ENCODE measurements at places on chromosomes 2 and 18.
A peak's percentile ranks its signal among the peaks of the same experiment; 100 is the strongest.

GRCh38 chr2:44859337-44859736 is 82.2 kb upstream of the SIX3 start:
- no peak for DNase-seq

- DNase-seq = no peak
Measured at GRCh38 chr18:48363175-48363574, 46.0 kb downstream of the ZBTB7C start.

DNA sequence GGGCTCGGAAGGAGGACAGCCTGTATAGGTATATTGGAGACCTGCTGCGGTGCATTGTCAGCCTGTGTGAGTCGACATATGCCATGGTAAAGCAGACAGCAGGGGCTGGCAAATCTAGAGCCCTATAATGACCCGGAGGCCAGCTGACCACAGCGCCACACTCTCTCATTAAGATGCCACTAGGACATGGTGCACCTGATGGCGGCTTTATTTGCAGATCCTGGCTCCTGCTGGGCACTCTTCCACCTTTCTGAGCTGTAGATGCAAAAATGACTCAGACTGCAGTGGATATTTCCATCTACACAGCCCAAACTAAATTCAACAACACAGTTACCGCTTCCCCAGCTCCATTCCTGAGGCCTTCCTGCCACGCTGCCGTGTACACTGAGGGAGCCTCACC is 389.9 kb downstream of the TNS1 start:
- DNase-seq = no peak

DNA sequence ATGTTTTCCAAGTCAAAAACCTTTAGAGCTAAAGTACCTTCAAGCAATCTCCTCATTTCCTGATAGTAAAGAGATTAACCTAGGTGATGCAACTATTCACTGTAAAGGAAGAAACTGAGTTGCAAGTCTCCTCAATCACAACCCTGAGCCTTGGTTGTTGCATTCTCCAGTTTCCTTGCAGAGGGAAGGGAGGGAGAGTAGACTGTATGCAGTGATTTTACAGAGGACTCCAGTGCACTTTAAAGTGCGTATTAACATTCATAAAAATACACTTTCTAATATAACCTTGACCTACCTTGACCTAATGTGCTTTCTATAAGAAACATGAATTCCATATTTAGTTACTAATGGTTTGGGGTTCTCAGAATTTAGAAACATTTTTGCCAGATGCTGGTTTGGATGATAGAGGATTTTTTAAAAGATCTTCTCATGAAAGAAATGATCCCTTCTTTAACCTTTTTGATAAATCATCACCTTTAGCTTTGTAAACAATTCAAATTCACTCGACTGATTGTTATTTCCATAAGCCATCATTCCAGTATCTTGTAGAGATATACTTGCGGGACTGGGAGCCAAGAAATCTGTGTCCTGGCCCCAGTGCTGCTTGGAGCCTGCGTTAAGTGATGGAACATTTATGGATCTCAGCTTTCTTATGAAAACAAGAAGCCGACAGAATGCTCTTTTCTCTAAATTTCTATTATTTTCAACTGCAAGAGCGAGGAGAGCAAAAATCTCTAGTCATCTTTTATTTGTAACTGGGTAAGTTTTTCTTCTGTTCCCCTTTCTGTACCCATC is 228.3 kb downstream of the ZNF521 start:
- no peak for DNase-seq

DNA sequence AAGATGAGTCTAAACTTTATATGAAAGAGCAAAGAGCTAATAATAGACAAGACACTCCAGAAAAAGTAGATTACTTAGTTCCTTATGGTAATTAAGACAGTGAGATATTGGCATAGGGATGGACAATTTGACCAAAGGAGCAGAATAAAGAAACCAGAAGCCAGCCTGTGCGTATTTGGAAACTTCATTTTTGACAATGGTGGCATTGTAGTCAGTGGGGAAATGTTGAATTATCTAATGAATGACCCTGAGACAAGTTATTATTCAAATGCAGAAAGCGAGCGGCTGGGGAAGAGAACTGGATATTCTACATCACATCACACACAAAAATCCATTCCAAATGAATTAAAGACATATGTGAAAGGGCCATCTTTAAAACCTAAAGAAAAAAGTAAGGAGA is 144.3 kb downstream of the DTNB start:
- DNase-seq = no peak

DNA sequence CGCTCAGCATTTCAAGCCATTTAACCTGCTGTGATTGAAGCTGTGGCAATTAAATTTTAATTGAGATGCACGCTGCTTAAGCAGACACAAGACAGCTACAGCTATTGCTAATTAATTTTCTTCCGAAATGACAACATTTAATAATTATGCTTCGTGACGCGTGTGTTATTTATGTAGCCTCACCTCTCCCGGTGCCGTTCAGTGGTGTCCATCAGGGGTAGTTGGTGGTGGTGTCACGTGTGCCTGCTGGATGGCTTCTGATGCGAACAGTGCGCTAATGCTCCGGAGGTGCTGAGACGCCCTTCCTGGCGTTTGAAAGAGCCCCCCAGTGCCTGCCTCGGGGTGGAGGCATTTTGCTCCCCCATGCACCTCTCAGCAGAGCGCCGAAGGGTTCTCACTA is 39.5 kb downstream of the GLI2 start:
- no peak for DNase-seq

- DNase-seq = peak; percentile 23
Measured at GRCh38 chr2:75608684-75609333, 37.8 kb upstream of the MRPL19 start.

- DNase-seq = no peak
Measured at GRCh38 chr2:176187899-176188773, at the start of gene HOXD1. Gene HOXD1, plus strand, starts transcription at chr2:176188668. Its CDS starts 134 bp downstream, at chr2:176188802.

- no peak for DNase-seq
Measured at GRCh38 chr2:221807706-221808105, 235.6 kb upstream of the EPHA4 start.

GRCh38 chr2:142849820-142850219 is 27.6 kb upstream of the KYNU start:
- no peak for DNase-seq

DNA sequence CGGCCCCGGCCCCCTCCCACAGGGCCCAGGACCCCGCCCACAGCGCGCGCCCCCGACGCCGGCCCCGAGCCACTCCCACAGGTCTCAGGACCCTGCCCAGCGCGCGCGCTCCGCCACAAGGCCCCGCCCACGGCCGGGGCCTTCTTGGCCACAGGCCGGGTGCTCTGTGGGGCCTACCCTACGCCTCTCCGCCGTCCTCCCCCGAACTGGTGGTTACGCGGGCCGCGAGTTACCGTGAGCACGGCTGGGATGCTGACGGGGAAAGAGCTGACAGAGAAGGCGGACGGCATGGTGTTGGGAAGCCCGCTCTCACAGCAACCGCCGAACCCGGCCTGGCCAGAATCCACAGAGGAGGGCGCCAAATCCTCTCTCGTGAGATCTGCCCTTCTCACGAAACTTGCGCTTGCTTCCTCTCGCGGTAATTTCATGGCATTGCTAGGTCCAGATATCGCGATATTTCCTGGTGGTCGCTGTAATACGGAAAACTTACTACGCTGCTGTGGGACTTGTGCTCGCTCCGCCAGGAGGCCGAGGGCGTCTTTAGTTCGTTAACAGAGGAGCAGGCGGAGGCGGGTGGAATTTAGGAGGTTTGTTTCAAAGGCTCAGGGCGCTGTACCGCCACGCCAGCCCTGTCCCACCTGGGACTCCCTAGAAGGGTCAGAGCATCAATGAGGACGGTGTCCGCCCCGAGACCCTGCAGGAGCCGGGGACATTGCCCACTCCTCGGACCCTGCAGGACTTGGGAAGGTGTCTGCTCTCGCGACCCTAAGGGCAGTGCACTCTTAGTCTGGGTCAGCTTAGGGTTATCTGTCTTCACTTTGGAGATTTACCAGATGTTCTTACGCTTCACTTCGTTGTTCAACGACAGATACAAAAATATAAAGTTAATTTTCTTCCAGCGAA is at the start of gene TMEM18:
TSS of gene TMEM18 (minus strand) at position 351 of the 903 bp plus-strand sequence. CDS start at position 290, 61 bp downstream.
- peak; percentile 78 for DNase-seq

DNA sequence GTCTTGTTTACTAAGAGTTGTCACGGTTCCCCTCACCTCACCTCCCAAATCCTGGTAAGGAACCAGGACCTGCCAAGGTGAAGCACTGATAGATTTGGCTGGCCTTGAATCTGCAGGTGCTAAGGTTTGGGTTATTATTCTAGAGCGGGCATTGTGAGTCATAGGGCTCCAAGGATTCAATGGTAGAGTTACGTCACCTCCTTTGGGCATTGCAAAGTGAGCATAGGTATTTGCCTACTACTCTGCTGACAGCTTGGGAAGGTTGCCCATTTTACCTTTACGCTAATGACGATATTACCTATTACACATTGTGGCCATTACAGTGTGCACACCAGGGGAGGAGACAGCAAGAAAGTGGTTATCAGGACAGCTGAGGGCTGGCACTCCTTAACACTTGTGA is 59.3 kb downstream of the SETBP1 start:
- no peak for DNase-seq

DNA sequence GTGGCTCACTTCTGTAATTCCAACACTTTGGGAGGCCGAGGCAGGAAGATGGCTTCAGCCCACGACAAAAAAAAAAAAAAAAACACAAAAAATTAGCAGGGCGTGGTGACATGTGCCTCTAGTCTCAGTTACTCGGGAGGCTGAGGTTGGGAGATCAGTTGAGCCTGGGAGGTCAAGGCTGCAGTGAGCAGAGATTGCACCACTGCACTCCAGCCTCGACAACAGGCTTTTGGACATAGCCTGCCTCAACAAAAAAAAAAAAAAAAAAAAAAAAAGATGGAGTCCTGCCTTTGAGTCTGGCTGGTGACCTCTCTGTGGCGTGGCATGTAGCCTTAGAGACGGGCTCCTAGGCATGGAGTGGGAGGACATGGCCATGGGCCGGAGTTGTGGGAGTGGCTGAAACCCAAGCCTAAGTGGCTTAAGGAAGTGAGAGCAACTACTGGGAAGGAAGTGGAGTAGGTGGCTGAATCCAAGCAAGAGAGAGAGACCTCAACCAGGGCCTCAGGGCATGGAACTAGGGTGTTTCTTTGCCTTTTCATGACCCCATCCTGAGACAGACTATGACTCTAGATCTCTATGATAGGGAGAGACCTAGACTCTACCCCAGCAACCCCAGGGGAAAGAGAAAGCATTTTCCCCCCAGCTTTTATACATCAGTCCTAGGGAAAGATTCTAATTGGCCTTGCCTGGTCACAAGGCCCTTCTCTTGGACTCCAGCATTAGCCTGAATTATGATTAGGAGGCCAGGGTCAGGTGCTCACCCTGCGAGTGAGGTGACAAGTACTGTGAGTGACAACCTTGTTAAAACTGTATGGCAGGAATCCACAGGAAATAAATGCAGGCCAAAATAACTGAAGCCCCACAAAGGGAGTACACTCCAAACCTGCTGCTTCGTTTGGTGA is 34.2 kb downstream of the NPAS2 start:
- no peak for DNase-seq

DNA sequence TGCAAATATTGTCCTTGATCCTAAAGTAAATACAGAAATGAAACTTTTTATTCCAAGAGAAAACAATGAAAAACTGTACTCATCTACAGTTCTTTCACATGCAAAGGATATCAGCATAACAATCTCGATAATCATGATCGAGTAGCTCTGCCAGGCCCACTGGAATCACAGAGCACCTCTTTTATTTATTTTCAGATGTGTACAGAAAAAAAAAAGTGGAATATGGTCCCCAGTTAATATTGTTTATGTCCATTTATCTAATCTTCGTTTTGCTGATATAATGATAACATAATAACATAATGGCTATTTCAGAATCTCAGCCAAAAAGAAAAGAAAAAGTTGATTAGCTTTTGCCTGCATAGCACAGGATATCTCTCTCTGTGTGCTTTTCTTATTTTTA is 6.5 kb downstream of the ZNF385B start:
- no peak for DNase-seq

GRCh38 chr2:72745679-72746368 is 80.0 kb downstream of the EXOC6B start:
- DNase-seq = no peak

GRCh38 chr18:36162981-36163380 is 24.3 kb upstream of the MOCOS start:
- DNase-seq = no peak

DNA sequence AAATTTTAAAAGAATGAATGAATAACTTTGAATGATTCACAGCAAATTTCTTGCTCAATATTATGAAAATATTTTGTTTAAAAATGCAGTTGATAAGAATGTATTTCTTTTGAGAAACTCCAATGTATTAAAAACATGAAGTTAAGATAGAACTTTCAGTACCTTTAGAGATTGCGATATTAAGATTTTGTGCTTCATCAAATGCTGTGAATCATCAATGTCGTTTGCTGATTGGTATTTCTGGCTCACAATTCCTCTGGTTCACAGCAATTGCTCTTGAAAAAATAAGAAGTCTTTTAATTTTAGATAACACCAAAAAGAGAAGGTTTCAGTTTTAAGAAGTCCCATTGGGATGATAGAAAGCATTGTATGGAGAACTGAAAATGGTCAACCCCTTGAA is 228.7 kb downstream of the IKZF2 start:
- DNase-seq = no peak

- no peak for DNase-seq
Measured at GRCh38 chr2:191637182-191638078, 40.5 kb upstream of the NABP1 start.

GRCh38 chr18:10320791-10321190 is 133.6 kb upstream of the APCDD1 start:
- no peak for DNase-seq

DNA sequence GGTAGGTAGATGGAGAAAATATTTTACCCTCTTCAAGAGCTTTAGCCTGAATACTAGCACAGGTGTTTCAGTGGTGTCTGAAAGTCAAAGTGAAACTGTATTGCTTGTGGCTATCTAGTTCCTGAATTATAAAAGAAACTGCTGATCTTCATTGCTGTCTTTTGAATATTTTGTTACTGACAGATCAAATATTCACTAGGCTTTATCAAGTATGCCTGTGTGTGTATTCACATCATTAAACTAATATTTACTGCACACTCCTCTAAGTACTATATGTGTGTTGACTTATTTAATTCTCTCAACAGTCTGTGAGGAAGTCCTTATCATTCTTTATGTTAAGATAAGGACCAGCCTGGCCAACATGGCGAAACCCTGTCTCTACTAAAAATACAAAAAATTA is 139.6 kb downstream of the SOCS6 start:
- no peak for DNase-seq

DNA sequence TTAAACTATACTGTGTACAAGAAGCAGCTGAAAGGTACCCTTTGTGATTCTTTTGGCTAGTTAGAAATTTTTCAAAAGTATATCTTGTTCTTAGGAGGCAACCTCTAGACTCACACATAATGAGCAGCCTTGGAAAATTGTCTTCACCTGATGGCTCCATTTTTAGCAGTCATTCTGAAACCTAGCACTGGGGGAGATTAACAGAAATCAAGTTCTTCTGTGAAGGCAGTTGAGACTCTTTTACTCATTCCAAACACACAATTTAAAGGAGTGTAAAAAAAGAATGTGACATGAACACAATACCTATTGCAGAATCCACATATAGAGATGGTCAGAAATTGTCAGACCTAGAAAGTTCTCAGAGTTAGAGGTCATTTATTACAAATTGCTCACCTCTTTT is 197.7 kb downstream of the UBE2E3 start:
- DNase-seq = no peak
